ENCODE measurements at places on chromosomes 1 and 21. TPM values are rescaled to one million over a fixed set of nuclear protein-coding genes. Genes with fewer than 3 reads are reported as not detected.

Gene SYT6
- not detected for total RNA-seq

Gene GRHL3
- 0.03 TPM for total RNA-seq

Gene KIF26B
- total RNA-seq = 27.0 TPM

Gene TNFAIP8L2
- total RNA-seq = not detected

Gene RC3H1
- 23.8 TPM for total RNA-seq

Gene DMBX1
- total RNA-seq = not detected

Gene CFAP45
- 0.73 TPM for total RNA-seq

Gene NHLH2
- not detected for total RNA-seq

Gene PLXNA2
- 18.3 TPM for total RNA-seq

Gene TSPAN1
- total RNA-seq = 0.73 TPM

Gene SLC16A4
- total RNA-seq = 45.7 TPM

Gene PHF13
- 19.7 TPM for total RNA-seq

Gene CA14
- total RNA-seq = not detected

Gene KCNN3
- 0.07 TPM for total RNA-seq

Gene ATPAF1
- total RNA-seq = 49.7 TPM

Gene ITLN1
- total RNA-seq = not detected

Gene AMY2A
- not detected for total RNA-seq

Gene HRNR
- total RNA-seq = not detected

Gene TMEM269
- total RNA-seq = 0.07 TPM

Gene ADAMTS1
- 1,797 TPM for total RNA-seq

Gene PRDM2
- total RNA-seq = 9.6 TPM

Gene PRDM16
- 11.6 TPM for total RNA-seq

Gene LAX1
- total RNA-seq = 0.10 TPM

Gene CR2
- total RNA-seq = not detected

Gene PRKAA2
- 4.4 TPM for total RNA-seq

Gene SPRR4
- total RNA-seq = not detected

Gene KIF17
- 0.39 TPM for total RNA-seq

Gene PERM1
- 1.5 TPM for total RNA-seq

Gene FCRL1
- not detected for total RNA-seq

Gene BRDT
- total RNA-seq = not detected

Gene PLEKHN1
- 0.66 TPM for total RNA-seq

Gene MAP1LC3C
- 0.13 TPM for total RNA-seq

Gene SZT2
- total RNA-seq = 42.6 TPM

Gene KRTAP21-2
- not detected for total RNA-seq

Gene KLHDC8A
- not detected for total RNA-seq

Gene GBP2
- 24.2 TPM for total RNA-seq

Gene LCE1B
- total RNA-seq = not detected

Gene MXRA8
- total RNA-seq = 264 TPM

Gene AZIN2
- total RNA-seq = 9.2 TPM

Gene RBM11
- total RNA-seq = 0.26 TPM

Gene HTR1D
- not detected for total RNA-seq

Gene OR2T8
- total RNA-seq = not detected

Gene OR2L13
- not detected for total RNA-seq

Gene MFAP2
- total RNA-seq = 39.9 TPM

Gene MIXL1
- not detected for total RNA-seq

Gene GBP6
- not detected for total RNA-seq

Gene MPZ
- 2.2 TPM for total RNA-seq

Gene TRIM45
- total RNA-seq = 1.9 TPM

Gene RHBG
- not detected for total RNA-seq

Gene LENEP
- 0.33 TPM for total RNA-seq

Gene CRP
- not detected for total RNA-seq

Data from smooth muscle cell of the pulmonary artery (primary cell).